Stimulated activated CD8-positive, alpha-beta memory T cell treated with anti-CD3 and anti-CD28 coated beads, Interleukin-7, amount 100 ng/mL, for 1 hour (primary cell): ENCODE measurements at places on chromosomes 1 and 21.

DNA sequence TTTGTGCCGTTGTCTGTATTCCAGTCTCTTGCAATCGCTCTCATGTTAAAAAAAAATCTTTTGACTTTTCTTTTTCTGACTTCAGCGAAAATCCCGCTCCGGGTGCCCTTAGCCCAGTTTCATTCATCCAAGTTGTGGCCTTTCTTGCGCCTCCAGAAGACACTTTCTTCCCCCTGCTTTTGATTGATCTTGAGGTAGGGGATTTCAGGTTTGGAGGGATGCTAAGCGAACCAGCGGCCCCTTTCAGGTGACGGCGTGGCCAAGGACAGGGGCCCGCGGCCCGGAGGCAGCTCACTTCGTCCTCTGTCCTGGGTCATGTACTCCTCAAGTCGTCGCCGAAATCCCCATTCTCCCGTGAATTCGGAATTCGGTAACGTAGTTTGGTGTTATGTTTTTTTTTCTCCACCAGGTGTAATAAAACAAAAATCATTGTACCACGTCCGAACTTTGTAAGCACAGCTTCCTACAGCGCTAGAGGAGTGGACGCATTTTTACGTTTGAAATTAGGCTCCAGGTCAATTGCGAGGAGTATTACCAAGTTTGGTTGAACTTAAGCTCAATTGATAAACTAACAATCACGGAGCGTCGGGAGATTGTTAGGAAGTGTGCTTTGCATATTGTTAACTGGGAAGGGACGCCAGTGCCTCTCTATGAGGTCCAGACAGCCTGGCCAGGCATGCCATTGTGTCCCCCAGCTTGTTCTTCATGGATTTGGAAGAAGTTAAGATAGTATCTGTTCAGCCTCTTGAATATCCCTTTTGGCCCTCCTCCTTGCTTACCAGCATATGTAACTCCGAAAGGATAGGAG, 1.1 kb downstream of the MRPS6 start:
- no peak for DNase-seq

GRCh38 chr1:210302501-210302900, 26.2 kb upstream of the HHAT start:
- no peak for DNase-seq

DNA sequence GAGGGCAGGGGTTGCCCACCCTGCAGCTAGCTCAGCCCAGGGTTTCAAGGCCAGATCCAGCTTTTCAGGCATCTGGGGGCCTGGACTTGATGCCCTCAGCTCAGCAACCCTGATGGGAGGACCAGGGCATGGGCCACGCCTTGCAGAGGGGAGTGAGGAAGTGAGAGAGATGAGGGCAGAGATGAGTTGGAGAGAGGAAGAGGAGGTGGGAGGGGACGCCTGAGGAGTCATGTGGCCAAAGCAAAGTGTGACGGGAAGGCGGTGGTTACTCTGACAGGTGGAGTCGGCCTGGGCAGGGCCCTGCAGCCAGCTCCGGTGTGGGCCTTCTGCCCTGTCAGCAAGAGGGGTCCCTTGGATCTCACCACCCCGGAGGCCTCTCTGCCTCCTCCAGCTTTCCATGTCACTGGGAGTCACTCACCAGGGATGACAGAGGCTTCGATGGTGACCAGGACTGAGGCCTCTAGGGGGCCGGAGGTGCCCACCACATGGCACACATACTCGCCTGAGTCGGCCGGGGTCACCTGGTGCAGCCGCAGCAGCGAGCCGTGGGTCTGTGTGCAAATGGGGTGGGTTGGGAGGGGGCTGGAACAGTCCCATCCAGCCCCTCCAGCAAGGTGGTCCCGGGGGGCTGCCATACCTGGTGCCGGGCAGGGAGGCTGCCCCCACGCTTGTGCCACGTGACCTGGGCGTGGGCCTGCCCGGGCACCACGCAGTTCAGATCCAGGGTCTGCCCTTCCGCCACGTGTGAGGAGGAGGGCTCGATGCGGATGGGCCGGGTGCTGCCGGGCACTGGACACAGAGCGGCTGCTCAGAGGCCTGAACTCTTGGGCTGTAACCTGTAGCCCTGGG, 40.4 kb downstream of the LDLRAD2 start:
- no peak for DNase-seq

- DNase-seq: no peak
Observed at GRCh38 chr21:29771491-29772066, 168.2 kb downstream of the GRIK1 start.

GRCh38 chr1:61051719-61052394, 30.5 kb upstream of the NFIA start:
- no peak for DNase-seq

GRCh38 chr1:66351913-66352312, 182.0 kb upstream of the SGIP1 start:
- DNase-seq: no peak

DNA sequence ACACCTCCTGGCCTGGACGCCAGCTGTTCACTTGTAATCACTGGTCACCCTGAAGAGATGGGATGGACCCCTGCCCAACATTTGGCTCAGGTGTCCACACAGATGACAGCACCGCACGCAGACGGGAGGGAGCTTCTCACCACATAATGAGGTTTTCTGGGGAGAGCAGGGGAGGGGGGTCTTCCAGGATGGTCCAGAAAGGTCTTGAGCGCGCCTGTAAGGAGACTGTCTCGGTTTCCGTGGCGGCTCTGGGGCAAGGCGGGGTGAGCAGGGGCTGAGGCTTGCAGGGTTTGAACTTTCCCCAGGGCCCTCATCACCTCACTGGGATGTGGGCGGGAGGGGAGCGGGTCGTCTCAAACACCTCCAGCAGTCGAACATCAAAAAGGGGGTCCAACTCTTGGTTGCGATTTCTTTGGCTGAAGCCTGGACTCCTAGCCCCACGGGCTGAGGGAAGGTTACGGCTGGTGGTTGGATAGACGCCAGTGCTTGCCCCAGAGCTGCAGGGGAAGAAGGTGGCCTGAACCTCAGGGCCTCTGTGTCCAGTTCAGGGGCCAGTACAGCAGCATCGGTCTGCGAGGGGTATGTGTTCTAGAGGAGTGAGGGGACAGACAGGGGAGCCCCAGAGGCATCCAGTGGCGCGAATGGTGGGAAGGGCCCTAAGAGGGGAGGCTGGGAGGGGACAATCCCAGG, 53.8 kb downstream of the PRKCZ start:
- DNase-seq: no peak

DNA sequence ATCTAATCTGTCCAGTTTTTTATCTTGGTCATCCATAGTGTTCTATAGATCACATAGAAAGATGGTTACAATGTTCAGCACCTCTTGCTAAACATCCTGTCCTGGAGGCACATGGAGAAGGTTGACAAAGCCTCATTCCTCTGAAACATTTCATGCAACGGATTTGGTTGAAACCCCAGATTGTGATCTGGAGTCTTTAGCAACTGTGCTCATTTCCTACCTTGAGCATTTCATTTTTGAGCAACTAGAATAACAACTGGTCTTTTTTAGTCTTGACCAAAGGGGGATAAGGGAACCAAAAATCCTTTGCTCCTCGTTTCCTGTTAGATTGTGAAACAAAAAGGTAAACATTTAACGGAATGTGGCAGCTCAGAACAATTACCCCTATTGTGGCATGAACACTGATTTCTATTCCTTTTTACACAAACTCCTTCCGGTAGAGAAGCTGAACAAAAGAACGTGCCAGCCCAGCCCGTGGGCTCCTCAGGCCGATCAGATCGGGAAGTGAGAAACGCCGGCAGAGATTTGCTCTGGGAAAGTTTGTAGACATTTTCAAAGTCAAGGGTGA, 94.7 kb upstream of the ERRFI1 start:
- DNase-seq: no peak

DNA sequence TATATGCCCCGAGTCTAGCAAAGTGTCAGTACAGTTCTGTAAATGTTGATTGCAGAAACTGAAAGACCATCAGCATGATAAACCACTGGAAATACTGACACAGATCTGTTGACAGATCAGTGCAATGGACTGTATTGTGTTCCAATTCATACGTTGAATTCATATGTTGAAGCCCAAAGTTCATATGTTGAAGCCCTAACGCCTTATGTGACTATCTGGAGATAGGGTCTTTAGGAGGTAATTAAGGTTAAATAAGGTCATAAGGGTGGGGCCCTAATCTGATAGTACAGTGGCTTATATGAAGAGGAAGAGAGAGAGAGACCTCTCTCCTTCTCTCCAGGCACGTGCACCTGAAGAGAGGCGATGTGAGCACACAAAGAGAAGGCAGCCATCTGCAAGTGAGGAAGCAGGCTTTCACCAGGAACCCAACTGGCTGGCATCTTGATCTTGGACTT, 144.7 kb downstream of the MRPL39 start:
- DNase-seq: no peak

DNA sequence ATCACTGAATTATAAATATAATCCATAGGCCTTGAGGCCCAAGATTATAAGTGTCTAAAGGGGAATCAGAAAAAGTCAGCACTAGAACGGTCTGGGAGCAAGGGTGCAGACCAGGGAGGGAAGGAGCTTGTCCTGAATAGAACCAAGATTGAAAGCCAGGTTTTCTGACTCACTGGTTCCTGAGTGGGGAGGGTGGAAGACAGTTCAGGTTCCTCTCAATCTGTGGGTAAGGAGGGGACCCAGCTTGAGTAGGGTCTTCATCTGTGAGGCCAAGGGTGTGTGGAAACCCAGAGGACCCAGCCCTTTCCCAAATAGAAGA, 842 bp downstream of the LENEP start:
- no peak for DNase-seq

- no peak for DNase-seq
Observed at GRCh38 chr1:98437540-98437939, 224.0 kb upstream of the SNX7 start.

GRCh38 chr1:206001476-206001888, 1.7 kb downstream of the RAB7B start:
- no peak for DNase-seq

GRCh38 chr1:175278734-175279116, 86.1 kb upstream of the KIAA0040 start:
- no peak for DNase-seq

- no peak for DNase-seq
Observed at GRCh38 chr1:2982615-2983318, 38.5 kb upstream of the ACTRT2 start.

DNA sequence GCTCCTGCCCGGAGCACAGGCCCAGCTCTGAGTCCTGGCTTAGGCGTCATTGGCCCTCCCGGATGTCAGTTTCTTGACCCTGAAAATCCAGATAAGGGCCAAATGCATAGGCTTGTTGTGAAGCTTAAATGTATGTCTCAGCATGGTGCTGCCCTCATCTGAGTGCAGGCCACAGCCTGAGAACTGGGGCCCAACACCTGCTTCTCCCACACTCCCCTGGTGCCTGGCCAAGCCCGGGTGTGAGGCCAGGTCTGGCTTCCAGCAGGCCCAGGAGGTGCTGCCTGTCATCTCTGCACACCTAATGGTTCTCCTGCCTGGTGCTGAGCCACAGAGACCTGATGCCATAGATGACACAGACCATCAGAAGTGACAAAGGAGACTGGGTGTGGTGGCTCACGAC, 14.0 kb downstream of the MX2 start:
- DNase-seq: no peak

GRCh38 chr21:15060543-15061175, 4.1 kb downstream of the NRIP1 start:
- DNase-seq: no peak

DNA sequence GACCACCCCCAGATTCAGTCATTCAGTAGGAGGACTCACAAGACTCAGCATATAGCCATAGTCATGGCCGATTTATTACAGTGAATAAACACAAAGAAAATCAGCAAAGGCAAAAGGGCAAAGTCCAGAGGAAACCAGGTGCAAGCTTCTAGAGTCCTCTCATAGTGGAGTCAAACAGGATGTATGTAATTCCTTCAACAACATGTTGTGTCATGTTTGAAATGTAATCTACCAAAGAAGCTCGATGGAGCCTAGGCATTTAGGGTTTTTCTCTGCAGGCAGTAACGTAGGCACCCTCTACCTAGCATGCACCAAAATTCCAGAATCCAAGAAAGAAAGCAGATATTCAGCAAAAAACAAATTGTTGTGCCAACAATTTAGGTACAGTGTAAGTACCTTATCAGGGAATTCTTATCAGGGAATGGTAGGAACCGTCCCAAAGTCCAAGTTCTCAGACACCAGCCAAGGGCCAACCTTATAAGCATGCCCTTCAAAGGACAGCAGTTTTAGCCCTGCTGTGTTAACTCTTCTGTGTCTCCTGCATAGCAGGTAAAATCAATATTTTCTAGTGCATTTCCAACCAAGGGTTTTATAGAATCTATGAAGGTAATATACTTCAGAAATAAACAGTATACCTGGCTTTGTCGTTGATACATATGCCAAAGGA, 16.1 kb upstream of the SLAMF6 start:
- no peak for DNase-seq

- no peak for DNase-seq
Observed at GRCh38 chr1:32892368-32893197, 6.3 kb downstream of the HPCA start.
